ENCODE measurements at places on chromosomes 16 and 17. TPM values are rescaled to one million over a fixed set of nuclear protein-coding genes. Genes with fewer than 3 reads are reported as not detected.

DNA sequence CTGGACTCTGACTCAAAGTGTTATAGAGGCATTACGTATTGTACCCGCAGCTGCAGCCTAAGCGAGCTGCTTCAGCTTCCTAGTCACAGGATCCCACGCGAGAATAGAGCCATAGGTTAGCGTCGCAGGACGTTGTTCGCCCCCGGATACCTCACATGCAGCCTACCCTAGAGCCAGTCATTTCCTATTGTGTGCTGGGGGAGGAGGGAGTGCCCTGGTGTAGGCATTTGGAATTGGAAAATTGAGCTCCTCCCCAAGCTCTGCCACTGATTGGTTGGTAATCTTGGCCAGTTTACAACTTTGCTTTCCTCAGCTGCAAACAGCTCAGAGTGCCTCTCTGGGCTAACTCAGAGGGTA is 530 bp downstream of the NAA60 start:
- H3K36me3 ChIP-seq = peaks cover 8% of the 10 kb centered on the region
- peaks cover 8% of the 10 kb centered on the region for H3K4me1 ChIP-seq
- no peak for DNase-seq

DNA sequence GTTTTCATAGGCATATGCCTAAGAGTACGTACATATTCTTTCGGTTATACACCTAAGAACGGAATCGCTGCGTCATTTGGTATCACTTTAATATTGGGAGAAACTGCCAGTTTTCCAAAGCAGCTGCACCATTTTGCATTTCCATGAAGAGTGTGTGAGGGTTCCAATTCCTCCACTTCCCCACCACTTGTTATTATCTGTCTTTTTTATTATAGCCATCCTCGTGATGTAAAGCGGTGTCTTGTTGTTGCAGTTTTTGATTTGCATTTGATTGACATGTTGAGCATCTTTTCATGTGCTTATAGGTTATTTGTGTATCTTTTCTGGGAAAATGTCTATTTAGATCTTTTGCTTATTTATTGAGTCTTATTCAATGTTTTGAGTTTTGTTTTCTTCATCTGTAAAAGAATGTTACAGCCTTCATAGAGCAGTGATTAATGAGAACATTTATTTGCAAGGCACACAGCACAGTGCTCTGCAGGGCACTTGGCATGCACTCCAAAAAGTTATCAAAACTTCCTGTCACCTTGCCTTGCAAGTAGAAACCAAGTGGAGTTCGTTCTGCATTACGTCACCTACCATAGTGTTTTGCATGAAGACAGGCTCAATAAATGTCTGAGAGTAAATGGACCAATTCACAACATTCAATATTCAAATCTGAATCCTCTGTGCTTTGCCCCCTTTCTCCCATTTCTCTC is 26.6 kb upstream of the ST6GALNAC1 start:
- H3K27ac ChIP-seq = no peak overlapping the region
- no peaks in the 10 kb centered on the region for H3K4me1 ChIP-seq
- DNase-seq = no peak
- H3K4me3 ChIP-seq = no peak overlapping the region
- H3K27me3 ChIP-seq = no peaks in the 10 kb centered on the region

DNA sequence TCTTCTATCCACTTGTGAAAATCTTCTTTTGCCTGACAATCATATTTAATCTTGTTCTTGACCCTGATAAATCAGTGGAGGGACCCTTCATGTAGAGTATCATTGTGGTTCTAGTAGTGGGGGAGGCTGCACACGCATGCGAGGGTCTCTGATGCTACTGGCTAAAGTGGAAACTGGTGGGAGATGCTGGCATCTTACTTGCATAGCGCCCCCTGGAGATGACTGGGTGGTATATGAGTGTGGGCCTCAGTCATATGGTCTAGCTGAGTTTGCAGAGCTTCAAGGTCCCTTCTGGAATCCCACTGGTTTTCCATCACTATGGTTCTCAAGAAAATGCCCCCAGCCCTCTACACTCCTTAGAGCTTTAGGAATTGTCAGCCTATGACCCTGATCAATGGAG is 236.4 kb upstream of the AXIN2 start:
- no peak for DNase-seq
- no peaks in the 10 kb centered on the region for H3K4me1 ChIP-seq
- H3K36me3 ChIP-seq = no peaks in the 10 kb centered on the region

GRCh38 chr16:26701243-26701886 is 365.4 kb upstream of the C16orf82 start:
- no peaks in the 10 kb centered on the region for H3K4me1 ChIP-seq
- H3K27ac ChIP-seq = no peak overlapping the region
- no peaks in the 10 kb centered on the region for H3K27me3 ChIP-seq

HOXB13 gene
- not detected for total RNA-seq

Data from thoracic aorta (tissue), 2 donors.